ENCODE measurements at places on chromosomes 12 and 14.

DNA sequence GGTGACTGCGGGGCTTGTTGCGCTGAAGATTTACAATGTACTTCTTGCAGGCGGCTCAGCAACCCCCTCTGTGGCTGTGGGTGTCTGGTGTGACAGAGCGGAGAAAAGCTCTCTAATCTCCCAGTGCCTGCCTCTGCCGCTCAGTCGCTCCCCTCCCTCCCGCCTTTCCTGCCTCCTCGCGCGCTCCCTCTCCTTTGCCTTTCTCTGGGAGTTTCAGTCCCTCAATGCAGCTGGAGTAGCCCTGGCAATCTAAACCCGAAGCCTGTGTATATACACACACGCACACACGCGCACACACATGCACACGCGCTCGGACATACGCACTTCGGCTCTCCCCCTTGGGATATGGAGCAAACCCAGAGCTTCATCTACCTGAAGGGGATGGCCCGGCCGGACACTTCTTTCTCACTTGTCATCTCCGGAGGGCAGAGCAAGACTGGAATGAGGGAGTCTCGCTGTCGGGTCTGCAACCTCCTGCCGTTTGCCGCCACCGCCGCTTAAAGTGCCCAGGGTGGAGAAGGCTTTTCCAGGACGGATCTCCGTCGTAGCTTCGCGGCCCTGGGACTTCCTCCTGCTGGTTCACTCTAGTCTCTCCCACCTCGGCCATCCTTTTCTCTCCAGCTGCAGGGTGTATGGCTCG lies 599 bp upstream of the TRHDE start:
- no peak for DNase-seq

DNA sequence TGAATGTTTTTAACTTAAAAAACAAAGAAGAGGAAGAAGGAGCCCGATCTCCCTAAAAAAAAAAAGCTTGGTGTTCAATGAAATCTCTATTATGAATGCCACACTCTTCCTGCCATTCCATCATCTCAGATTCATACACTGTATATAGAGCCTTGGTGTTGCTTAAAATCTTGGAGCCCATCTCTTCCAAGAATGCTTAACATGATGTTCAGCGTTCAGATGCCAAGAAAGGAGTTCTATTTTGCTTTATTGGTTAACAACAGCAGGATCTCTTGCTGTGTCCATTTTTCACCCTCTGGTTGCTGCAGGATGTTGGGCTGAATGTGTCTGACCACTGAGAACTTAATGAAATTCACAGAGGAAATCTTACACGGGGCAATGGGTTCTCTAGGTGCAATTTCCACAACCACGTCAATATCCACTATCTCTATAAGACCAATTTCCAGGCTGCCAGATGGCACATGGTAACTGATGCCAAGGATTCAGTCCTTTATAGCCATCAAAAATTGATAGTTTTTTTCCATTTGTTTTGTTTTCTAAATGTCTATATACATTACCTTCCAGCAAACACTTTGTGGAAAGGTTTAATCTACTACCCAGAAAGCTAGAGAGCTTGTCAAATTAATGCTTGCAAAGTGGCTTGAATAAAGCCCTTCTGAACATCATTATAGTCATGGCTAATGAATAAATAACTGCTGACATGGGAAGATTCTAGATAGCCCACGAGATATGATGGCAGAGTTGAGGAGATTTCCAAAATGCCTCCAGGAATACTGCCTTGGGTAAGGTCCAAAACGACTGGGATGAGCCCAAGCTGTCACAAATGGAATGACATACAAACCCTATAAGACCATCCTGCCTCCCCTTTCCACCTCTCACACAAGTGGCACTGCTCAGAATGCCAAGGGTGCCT lies 26.5 kb downstream of the RERG start:
- no peak for DNase-seq

DNA sequence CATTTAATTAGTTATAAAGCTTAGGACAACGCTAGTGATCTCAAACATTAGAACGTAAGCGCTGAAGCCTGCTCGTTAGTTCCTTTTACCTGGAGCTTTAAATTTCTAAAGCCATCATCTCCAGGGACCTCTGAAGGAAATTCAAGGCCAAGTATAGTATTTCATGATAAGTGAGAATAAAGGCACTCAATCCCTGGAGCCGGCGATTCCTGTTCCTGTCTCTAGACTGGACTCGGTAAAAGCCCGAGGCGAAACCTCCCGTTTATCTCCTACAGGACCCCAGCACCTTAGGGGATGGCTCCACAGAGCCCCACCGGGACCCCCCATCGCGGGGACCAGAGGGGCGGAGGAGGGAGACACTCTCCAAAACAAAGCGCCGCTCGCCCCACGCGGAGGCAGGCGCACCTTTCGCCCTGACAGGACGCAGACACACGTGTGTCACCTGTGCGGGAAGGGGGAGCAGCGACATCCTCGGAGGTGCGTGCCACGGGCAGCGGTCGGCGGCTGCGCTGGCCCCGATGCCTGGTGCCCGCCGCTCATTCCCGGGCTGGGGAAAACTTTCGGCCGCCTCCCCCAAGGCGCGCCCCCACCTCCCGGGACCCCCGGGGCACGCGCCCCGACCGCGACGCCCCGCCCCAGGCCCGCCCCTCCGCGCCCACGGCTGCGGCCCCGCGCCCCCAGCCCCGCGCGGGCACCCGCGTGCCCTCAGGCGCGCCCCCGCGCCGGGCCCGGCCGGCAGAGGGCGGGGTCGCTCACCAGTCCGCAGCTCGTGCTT lies 678 bp downstream of the RPS6KA5 start:
- no peak for DNase-seq

- no peak for DNase-seq
Measured at GRCh38 chr14:103562429-103563225, at the start of the genes BAG5 and COA8. TSS of gene BAG5 (minus strand) at chr14:103562657. CDS start at chr14:103561164, 1,493 bp downstream. TSS of gene COA8 (plus strand) at chr14:103562960. CDS start at chr14:103563002, 42 bp downstream.

- DNase-seq = no peak
Measured at GRCh38 chr12:130419116-130419515, 81.4 kb downstream of the PIWIL1 start.

- DNase-seq = no peak
Measured at GRCh38 chr14:58907803-58908202, 270.0 kb downstream of the DACT1 start.

- DNase-seq = no peak
Measured at GRCh38 chr12:116794725-116795124, 56.6 kb downstream of the RNFT2 start.

DNA sequence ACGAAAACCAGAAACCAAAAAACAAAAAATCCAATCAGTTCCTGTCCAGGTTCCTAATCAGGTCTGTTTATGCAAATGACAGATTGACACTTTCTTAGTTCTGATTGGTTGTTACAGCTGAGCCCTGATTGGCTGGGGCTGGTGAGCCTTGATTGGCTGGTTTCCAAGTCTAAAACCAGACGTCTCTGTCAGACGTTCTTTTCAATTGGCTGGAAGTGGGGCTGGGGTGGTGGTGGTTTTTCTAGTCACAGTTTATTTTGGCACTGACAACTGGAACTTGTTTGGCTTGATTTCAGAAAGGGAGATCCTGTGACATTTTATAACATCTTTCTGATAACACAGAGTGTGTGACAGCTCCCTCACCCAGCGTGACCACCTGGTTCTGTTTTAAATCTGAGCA lies 36.1 kb upstream of the PRICKLE1 start:
- no peak for DNase-seq

- DNase-seq = peak; percentile 93
Measured at GRCh38 chr12:16349131-16349460, 1.7 kb downstream of the MGST1 start.

- no peak for DNase-seq
Measured at GRCh38 chr12:86379337-86379736, 123.1 kb upstream of the MGAT4C start.

DNA sequence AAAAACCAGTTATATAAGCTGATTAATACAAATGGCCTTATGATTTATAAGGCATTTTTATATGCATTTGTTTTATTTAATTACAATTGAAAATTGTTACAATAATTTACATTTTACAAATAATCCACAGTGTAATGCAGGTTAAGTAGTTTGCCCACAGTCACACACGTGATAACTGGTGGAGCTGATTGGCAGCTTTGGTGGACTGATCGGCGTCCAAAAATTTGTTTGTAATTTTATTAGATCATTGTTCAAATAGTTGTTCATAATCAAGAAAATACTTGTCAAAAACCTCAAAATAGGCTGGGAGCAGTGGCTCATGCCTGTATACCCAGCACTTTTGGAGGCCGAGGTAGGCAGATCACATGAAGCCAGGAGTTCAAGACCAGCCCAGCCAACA lies 59.7 kb downstream of the AEBP2 start:
- DNase-seq = no peak

DNA sequence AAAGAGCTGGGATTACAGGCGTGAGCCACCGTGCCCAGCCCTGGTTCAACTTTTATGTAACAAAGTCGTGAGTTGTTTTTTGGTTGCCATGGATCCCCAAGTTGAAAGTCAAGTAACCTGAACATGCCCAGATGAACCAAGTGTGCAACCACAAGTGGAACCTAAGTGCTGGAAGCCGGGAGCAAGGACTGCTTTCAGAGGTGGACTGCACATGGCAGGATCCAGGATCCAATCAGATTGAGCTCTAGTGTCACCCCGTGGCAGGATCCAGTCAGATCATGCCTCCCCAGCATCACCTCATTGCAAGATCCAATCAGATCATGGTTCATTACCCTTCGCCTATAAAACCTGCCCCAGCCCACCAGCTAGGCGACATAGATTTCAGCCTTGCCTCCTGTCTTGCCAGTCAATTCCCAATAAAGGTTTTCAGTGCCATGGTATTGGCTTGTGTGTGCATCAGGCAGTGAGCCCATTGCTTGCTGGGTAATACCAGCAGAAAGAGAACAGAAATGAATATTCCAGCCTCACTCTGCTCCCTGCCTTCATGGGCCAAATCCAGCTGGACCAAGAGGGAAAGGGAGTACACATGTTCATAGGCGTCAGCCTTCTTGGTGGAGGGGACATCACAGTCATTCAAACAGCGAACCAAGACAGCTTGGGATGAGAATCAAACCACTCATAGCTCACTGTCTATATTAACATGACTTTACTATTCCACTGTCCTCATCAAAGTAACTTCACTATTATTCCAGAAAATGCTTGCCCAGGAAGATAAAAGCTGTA lies 43.6 kb upstream of the VASH1 start:
- DNase-seq = no peak

DNA sequence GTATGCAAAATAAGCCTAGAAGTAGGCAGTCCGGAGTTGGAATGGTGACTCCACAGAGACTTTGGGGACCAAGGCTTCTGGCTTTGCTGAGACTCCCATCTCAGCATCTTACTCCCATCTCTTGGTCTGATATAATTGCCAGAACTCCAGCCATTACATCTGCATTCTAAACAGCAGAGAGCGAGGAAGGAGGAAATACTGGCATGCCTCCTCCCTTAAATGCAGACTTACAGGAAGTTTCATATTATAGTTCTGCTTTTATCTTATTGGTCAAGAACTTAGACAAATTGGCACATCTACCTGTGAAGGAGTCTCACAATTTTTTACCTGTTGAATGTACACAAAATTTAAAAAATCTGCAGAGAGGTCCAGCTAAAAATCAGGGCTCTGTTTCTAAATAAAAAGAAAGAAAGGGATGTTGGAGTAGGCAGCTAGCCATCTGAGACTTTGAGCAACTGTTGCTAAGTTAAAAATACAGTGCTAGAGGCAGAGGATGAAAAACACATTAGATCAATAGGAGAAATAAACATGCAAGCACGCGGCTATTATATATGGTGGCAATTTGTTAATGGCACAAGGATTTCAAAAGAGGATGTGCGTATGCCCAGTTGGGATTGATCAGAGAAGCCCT lies 209.9 kb upstream of the HMGA2 start:
- no peak for DNase-seq

GRCh38 chr14:72075649-72076334 lies 143.6 kb downstream of the RGS6 start:
- DNase-seq = no peak

DNA sequence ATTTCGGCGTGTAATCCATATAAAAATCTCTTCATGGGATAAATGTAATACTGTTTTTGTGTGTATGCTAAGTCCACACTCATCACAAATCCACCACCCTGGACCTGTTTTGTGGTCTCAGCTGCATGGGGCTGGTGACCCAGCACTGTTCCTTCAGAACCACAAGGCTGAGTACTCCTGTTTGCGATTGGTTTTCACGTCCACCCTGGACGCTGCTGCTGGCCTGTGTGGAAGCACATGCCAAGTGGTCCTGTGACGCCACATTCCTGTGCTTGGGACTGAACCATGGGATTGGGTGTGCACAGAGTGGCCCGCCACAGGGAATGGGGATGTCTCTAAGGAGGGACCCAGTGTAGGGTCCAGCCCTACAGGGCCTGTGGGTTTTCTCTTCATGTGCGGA lies 4.3 kb downstream of the PUS1 start:
- no peak for DNase-seq

GRCh38 chr14:99981806-99982205 lies 83.4 kb upstream of the EVL start:
- DNase-seq = no peak

DNA sequence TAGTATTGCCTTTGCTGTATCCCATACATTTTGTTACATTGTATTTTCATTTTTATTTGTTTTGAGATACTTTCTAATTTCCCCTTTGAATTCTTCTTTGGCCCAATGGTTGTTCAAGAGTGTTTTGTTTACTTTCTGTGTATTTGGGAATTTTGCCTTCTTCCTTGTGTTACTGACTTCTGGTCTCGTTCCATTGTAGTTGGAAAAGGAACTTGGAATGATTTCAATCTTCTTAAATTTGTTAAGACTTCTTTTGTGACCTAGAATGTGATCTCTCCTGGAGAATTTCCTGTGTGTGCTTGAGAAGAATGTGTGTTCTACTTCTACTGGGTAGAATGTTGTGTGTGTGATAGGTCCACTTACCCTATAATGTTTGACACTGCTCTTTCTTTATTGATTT lies 304.4 kb upstream of the RTL1 start:
- DNase-seq = no peak

- no peak for DNase-seq
Measured at GRCh38 chr14:96717116-96717515, 80.1 kb upstream of the VRK1 start.

All from skeletal muscle cell (primary cell).